ENCODE measurements at places on chromosomes 5 and 9.
A peak's percentile ranks its signal among the peaks of the same experiment; 100 is the strongest.

GRCh38 chr9:69093471-69094103 is 58.0 kb downstream of the FXN start:
- no peak for DNase-seq

DNA sequence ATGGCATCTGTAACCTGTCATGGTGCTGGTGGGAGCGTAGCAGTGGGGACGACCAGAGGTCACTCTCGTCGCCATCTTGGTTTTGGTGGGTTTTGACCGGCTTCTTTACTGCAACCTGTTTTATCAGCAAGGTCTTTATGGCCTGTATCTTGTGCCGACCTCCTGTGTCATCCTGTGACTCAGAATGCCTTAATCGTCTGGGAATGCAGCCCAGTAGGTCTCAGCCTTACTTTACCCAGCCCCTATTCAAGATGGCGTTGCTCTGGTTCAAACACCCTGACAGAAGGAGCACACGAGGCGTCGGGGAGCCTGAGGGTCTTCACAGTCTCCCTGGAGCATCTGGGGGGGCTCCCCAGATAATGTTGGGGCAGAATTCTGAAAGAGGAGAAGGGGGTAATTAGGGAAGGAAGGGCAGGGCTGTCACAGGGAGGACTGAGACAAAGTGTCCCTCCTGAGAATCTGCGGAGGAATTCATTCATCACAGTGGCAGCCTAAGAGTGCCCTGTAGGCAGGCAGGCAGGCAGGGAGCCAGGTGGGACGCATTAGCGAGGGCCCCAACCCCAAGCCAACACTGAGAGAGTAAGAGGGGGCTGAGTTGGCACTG is 21.3 kb upstream of the NCS1 start:
- DNase-seq: no peak

- no peak for DNase-seq
Observed at GRCh38 chr5:6831678-6832671, 118.7 kb downstream of the TENT4A start.

DNA sequence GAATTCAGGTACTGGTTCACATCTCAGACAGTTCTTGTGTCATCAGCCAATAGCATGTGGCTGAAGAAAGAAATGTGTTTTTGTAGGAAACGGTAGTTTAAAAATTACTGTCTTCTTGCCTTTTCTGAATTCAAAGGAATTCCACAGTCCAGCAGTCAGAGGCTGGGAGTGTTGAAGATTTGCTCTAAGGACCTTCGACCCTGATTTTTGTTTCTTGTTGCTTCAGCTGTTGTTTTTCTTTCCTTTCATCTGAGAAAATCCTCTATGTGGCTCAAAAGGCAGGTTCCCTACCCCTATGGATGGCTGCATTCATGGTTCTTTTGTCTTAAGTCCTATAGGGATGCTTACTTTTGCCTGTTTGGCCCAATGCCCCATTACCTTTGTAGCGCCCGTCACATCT is 304.9 kb downstream of the TMEM167A start:
- DNase-seq: no peak

DNA sequence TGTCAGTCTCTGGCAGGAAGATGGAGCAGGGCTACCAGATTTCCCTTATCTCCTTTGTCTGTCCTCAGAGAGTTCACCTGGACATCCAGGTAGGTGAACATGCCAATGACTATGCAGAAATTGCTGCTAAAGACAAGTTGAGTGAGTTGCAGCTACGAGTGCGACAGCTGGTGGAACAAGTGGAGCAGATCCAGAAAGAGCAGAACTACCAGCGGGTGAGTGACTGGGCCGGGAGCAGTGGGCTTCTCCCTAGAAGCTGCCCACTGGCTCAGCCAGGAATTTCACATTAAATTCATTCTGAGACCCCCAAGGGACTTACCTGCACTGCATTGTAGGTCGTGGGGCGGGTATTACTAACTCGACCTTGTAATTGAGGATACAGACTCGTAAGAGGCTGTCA is 2.1 kb downstream of the TMED9 start:
- no peak for DNase-seq

- no peak for DNase-seq
Observed at GRCh38 chr5:14724633-14725032, 60.1 kb downstream of the OTULIN start.

DNA sequence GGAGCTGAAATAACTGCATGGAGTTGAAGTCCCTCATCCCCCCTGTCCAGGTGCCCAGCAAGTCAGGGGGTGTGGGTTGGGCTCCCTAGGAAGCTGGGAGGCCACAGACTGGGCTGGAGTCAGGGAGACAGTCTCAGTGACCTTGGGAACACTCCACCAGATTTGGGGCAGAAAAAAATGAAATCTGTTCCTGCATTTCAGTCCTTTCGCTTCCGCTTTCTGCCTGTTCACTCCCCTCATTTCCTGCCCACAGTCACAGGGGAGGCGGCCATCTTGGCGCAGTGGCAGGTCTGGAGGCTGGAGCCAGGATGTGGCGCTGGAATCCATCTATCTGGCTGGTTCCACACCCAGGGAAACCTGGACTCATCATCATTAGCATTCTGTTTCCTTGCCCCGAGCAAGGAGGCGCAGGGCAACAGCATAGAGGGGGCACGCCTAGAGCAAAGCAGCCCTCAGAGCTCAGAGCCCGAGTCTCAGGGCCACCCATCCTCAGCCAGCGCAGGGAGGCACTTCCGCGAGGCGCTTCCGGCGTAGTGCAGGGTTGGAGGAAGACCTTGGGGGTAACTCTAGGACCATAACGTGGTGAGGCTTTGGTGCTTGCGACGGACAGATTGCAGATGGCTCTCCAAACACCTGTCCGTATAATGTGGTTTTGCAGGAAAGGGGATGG is 86.2 kb upstream of the HSPA9 start:
- peak; percentile 28 for DNase-seq

Measured in naive B cell (primary cell).